Stimulated activated naive CD4-positive, alpha-beta T cell (primary cell): ENCODE measurements at places on chromosomes 5 and 9.

- no peak for DNase-seq
These were observed 208.5 kb upstream of the TUT7 start for GRCh38 chr9:86562691-86563090.

- no peak for DNase-seq
These were observed 147.6 kb downstream of the CDH10 start for GRCh38 chr5:24497145-24497544.

- DNase-seq, result peak; percentile 84
These were observed 76.7 kb downstream of the GRAMD2B start for GRCh38 chr5:126499853-126500342.

DNA sequence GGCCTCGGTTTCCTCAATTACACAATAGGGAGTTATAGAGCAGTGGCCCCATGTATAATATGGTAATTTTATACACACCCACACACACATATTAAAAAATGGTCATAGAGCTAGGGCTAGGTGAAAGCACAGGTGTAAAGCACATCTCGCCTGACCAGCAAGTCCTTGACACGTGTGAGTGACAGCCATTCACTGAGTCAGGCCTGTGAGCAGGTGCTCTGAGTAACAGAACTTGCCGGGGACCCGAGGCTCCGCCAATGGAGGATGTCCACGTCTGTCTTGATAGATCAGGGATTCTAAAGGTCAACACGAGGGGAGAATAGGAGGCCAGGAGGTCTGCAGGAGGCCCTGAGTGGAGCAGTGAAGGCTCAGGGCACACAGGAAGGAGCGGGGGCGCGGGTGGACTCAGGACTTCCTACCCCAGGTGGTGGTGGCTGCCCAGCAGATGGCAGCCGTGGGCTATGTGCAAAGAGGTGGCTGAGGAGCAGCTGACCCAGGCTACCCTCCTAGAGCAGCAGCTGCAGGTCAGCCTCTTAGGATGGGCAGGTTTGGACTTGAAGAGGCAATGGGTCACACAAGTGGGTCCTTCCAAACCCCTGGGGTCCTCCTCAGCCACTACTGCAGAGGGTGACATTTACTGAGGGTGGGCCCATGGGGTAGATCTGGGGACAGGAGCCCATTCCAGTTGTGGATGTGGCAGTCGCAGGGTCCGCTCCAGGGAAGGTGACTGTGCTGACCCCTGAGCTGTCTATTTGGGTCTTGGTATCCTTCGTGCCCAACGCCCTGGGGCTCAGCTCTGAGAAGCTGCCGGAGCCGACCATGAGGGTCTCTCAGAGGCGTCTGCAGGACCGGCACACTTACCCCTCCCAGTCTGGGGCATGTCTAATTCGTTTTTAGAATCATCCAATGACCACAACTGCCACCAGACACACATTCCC lies 45.9 kb downstream of the PRRT1B start:
- DNase-seq, result peak; percentile 67

- no peak for DNase-seq
These were observed 22.3 kb downstream of the GLIS3 start for GRCh38 chr9:4277531-4277991.

- DNase-seq, result no peak
These were observed 8.4 kb downstream of the NIPAL4 start for GRCh38 chr5:157468293-157468965.

DNA sequence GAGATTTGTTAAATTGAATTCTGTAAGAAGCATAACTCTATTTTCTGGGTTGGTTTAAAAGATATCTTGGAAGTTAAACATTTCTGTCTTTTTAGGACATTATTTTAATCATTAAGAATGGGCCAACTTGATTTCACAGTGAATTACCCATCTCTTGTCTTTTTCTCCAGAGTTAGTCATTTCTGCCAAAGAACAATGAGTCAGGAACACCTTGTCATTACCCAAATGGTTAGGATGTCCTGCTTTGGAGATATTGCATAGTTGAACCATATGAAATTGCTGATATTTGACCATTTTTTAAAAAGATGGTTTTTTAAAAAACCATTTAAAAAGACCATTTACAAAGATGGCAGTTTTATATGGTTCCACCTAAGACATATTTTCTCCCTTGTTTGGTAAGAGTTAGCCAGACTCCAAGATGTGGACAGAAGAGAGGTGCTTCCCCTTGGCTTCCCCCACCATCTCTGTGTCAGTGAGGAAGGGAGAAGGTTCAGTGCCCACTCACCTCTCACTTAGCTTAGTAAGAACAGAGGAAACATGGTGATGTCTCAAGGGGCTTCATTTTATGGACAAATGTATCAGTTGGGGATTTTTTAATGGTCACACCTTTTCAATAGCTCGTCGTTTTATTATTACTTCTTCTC lies 103.0 kb downstream of the PCSK1 start:
- DNase-seq, result no peak

GRCh38 chr9:137564817-137565411 lies 13.2 kb downstream of the MRPL41 start:
- no peak for DNase-seq

DNA sequence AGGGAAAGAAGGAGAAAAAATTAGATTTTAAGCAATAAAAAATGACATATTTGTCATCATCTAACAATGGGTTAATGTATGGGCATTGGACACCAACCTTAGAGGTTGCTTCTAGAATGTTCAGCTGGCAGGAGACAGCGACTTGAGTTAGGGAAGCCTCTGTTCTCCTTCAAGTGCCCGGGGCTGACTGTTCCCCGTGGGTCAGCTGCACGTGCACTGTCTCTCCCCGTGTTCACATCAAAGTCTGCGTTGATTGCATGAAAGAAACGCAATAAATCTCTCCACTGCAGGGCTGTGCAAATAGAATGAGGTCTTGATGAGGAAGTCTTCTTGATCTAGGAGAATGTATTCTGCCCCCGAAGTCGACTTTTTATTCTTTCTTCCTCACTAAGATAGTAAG lies at the start of gene GLT6D1:
Gene GLT6D1 (minus strand): TSS at position 345 of the 400 bp plus-strand sequence. CDS start 353 bp downstream, outside the sequence.
- DNase-seq, result no peak

- DNase-seq, result no peak
These were observed 892 bp downstream of the SMIM32 start for GRCh38 chr5:136192015-136192525.

DNA sequence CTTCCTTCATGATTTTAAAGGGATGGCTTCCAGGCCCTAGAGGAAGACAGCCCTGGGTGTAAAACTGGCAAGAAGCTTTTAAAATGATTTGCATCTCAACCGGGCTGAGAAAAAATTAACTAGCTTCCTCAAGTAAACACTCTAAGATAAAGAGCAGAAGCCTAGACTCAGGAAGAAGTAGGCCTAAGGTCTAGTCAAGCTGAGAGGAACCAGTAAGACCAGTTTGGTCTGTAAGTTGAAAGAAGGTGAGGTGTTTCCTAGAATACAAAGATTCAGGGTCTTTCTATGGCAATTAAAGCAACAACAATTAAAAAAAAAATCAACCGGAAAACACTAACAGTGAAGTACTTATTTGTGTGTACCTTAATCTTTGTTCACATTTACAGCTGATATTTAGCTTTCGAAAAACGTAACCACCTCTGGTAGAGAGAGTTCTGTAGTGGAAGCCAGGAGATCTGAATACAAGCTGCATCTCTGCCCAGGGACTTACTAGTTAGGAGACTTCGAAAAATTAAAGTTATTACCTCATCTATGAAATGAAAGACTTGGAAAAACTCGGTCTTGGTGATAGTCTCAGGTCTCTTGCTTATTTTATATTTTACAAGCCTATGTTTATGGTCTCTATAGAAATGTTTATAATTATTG lies 75.7 kb downstream of the TUSC1 start:
- no peak for DNase-seq

DNA sequence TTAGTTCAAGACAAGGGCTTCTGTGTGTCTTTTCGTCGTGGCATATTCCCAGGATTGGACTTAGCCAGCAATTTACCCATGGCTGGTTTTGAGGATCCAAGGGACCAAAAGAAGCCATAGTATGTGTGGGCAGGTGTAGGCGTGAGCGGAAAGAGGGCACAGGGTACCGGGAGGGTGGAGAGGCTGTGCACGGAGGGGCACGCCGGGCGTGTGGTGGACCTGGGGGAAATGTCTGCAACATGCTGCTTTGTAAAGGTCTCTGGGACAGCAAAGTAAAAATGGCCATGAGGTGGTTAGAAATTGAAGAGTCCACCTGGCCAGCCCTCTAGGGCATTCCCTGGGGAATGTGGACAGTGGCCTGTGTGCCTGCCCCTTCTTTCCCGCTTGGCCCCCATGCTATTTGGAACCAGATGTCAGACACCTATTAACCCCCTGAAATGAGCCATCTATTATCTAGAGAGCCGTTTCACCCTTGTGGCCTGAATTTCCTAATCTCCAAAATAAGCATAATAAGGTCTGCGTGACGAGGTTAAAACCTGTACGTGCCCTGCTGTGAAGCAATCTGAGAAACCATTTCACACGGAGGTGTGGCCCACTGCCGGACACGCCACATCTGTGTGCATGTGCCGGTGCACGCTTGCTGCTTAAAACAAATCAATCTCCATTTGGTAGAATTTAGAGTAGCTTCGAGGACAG lies 5.1 kb downstream of the FLT4 start:
- no peak for DNase-seq

GRCh38 chr9:35923927-35924763 lies 14.9 kb downstream of the SPAAR start:
- no peak for DNase-seq

GRCh38 chr9:37692622-37693221 lies 42.0 kb downstream of the FRMPD1 start:
- no peak for DNase-seq

DNA sequence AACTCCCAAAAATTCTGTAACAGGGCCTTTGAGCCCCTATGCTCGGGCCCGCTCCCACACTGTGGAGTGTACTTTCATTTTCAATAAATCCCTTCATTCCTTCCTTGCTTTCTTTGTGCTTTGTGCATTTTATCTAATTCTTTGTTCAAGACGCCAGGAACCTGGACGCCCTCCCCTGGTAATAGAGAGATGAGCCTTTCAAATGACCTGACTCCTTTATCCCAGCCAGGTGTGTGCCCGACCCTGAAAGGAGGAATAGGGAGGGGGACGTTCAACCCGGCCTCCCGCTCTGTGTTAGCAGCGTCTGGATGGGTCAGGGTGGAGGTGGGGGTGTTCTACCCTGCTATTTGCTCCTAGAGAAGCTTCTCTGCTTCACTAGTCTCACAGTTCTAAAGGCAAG lies 53.9 kb downstream of the FXN start:
- no peak for DNase-seq
